H9 (cell line): ENCODE measurements at places on chromosomes 2 and 18.
A peak's percentile ranks its signal among the peaks of the same experiment; 100 is the strongest.

- no peak for DNase-seq
Measured at GRCh38 chr2:177138823-177139222, 73.8 kb upstream of the HNRNPA3 start.

DNA sequence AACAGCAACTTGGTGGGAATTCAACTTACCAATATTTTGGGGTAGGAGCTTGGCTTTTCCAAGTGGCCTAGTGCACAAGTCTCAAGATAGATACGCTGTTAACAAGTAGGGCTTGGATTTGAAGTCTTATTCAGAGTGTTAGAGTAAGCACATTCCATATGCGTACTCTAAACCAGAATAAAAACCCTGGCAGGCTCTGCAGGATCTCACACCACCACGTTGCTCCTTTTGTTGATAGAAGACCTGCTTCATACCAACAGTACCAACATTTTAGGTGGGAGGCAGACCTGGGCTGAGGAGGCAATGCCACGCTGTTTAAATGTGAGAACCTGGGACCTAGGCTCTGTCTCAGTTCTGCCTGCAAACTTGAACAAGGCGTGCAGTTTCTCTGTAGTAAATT, 214.0 kb downstream of the RNF144A start:
- no peak for DNase-seq

DNA sequence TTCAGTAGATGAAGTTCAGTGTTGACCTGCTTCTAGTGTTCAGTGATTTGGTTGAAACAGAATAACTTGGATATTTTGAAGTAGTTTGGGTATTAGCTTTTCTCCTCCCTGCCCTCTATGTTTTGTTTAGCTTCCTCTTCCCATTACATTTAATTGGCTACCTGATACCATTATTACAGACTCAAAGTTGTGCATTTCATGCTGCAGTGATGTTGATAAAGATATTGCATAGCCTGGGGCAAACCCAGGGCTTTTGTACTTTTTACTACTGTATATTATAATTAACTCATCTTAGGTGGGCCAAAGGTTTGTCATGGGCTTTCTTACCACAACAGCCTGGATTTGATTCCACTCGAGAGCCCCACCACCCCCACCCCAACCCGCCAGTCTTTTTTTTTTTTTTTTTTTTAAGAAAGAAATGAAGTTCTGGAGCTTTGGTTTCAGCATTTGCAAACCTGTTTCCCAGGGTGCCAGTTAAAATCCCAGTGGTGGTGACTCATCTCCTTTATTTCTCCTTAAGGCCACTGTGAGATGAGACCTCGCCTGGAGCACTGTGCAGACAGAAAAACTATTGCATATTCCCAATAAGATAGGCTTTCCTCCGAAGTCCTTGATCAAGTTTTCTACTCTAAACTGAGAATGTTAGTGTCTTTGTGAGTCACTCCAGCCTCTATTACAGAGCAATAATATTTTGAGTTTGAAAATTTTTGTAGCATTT, 393.7 kb upstream of the FANCL start:
- no peak for DNase-seq

DNA sequence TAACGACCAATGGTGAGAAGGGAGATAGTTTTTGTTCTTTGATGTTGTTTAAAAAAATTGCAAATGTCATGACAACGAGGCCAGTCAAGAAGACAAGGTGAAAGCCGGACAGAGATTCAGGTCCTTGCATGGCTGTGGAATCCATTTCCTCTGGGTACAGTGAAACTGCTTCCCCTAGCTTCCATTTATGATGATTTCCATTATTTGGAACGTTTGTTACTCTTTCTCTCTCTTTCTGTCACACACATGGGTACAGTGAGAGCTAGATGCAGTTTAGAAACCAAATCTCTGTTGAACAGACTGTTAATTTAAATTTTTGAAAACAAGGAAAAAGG, 57.4 kb upstream of the MSH2 start:
- no peak for DNase-seq

- DNase-seq: no peak
Measured at GRCh38 chr2:101568969-101569368, 94.1 kb upstream of the RFX8 start.

GRCh38 chr2:19541884-19542283, 183.5 kb upstream of the OSR1 start:
- peak; percentile 36 for DNase-seq

- DNase-seq: no peak
Measured at GRCh38 chr2:104897515-104898184, 43.7 kb downstream of the POU3F3 start.

- peak; percentile 31 for DNase-seq
Measured at GRCh38 chr2:167509586-167509985, 621.3 kb downstream of the XIRP2 start.

GRCh38 chr2:173175222-173175621, 99.6 kb downstream of the MAP3K20 start:
- no peak for DNase-seq

DNA sequence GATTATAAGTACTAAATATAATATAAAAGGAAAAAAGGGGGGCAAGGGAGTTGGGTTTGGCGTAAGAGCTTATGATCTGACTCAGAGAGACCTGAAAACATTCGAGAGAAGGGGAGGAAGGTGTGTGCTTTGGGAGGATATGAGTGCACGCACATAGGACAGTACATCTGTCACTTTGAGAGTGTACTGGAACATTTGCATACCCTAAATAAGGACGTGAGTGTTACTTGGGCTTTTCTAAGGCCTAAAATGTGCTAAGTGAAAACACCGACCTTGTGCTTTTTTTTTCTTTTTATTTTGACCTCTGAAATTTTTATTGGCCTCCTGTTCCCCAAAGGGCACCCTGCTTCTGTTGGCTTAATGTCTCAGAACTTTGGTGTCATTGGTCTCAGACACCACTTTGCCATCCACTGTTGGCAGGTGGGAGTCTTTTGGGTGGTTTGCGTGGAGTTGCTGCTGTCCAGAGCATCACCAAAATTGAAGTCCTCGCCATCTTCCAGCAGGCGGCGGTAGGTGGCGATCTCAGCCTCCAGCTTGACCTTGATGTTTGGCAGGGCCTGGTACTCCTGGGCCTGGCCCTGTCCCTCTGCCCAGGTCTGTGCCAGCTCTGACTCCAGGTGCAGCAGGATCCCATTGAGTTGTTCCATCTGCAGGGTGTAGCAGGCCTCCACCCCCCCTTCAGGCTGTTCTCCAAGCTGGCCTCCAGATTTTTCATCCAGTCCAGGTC, 57.7 kb downstream of the CD28 start:
- no peak for DNase-seq

GRCh38 chr18:51195451-51196117, 1.9 kb downstream of the MEX3C start:
- DNase-seq: peak; percentile 69

DNA sequence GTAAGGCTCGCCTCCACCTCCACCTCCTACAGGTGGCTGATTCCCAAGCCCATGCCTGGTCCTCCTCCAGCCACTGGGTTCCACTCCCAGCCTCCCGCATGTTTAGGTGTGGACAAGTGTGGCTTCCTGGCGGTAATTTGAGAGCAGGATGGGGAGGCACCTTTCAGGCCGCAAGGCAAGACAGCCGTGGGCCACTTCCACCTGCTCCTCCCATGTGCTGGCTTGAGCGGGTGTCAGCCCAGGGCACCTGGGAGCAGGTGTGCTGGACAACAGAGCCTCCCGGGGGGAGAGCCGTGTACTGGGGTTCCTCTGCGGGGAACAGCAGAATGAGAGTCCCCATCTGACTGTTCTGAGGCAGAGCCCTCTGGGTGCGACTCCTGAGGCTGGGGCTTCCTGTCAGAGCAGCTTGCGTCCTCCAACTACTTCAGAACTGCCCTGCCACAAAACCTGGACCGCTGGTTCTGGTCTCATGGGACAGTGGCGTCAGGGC, 83.9 kb downstream of the TPO start:
- DNase-seq: no peak

GRCh38 chr18:2412996-2413751, 158.1 kb downstream of the METTL4 start:
- no peak for DNase-seq

GRCh38 chr2:163471947-163472346, 263.9 kb downstream of the FIGN start:
- DNase-seq: no peak
